ENCODE measurements at places on chromosomes 2 and 18.

DNA sequence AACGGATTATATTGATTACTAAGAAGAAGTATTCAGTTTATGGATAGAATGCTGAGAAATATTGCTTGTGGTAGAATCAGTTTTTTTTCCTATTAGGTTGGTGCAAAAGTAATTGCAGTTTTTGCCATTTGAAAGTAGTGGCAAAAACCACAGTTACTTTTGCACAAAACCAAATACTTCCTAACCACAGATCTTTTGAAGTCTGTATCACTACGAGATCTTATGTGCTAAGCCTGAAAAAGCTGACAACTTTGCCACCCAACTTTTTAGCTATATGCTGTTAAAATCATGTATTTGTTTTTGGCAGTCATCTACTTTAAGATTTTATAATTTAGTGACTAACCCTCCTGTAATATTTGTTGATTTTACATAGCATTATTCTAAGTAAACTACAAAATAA lies 24.6 kb downstream of the DNAJC10 start:
- DNase-seq: no peak

DNA sequence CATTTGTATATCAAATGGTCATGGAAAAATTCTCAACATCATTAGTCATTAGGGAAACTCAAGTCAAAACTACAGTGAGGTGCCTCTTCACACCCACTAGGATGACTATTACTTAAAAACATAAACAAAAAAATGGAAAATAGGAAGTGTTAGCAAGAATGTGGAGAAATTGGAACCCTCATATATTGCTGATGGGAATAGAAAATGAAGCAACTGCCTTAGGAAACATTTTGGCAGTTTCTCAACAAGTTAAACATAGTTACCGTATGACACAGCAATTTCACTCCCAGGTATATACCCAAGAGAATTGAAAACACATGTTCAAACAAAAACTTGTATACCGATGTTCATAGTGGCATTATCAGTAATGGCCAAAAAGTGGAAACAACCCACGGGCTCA lies 18.1 kb upstream of the CYP26B1 start:
- DNase-seq: no peak

GRCh38 chr2:206217743-206218142 lies 56.7 kb upstream of the ZDBF2 start:
- DNase-seq: no peak

GRCh38 chr18:59505356-59505755 lies 146.3 kb upstream of the LMAN1 start:
- DNase-seq: no peak

GRCh38 chr2:142592171-142592570 lies 285.3 kb upstream of the KYNU start:
- no peak for DNase-seq

DNA sequence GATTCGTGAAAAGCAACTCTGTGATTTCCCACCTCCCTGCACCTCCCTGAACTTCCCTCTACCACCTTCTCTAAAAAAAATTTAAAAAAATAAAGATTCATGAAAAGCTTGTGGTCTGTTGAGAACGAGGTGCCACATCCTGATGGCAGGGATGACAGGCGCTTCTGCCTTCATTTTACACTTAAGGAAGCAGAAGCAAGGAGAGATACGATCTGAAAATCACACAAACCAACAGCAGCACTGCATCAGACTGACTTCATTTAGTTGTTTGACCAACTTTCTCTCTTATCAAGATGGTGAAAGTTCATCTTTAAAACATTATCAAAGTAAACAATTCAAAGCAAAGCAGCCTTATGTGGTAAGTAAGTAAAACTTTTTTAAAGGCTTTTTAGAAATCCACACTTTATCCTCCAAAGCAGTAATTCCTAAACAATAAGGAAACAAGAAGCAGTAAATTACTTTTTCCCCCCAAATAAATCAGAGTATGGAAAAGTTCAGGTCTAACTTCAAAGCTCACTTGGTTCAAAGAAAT lies 15.5 kb downstream of the WDFY1 start:
- DNase-seq: peak; percentile 58

GRCh38 chr18:3118195-3119010 lies 101.4 kb downstream of the MYOM1 start:
- no peak for DNase-seq

DNA sequence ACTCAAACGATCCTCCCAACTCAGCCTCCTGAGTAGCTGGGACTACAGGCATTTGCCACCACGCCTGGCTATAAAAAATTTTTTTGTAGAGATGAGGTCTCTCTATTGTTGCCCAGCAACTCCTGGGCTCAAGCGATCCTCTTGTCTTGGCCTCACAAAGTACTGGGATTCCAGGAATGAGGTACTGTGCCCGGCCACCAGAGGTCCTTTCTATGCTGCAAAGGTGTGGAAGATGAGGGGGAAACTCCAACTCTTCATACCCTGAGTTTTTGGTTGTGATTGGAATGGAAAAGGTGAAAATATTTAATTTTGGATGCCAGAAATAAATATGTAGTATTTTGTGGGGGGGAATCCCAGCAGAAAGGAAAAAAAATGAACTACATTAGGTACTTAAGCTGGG lies 36.0 kb downstream of the MRPL33 start:
- DNase-seq: peak; percentile 10

GRCh38 chr2:66305718-66306117 lies 129.2 kb upstream of the MEIS1 start:
- DNase-seq: no peak

DNA sequence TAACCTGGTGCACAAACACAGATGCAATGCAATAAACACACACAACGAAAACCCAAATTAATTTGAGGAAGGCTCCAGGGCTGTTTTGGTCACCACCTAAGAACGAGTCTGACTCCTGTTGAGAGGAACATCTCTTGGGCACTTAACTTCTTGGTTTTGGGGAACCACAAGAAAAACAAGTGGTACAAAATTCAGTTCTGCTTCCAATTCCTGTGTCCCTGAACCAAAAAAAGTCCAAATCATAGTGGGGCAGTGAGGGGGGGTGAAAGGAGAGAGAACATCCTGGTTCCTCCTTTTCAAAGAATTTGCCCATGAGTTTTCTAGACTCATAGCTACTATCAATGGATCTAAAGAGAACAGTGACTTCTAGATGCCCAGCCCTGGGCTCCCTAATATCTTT lies 143.6 kb downstream of the COL4A4 start:
- DNase-seq: no peak

- peak; percentile 36 for DNase-seq
Observed at GRCh38 chr18:79399275-79400081, 3.7 kb downstream of the NFATC1 start.

DNA sequence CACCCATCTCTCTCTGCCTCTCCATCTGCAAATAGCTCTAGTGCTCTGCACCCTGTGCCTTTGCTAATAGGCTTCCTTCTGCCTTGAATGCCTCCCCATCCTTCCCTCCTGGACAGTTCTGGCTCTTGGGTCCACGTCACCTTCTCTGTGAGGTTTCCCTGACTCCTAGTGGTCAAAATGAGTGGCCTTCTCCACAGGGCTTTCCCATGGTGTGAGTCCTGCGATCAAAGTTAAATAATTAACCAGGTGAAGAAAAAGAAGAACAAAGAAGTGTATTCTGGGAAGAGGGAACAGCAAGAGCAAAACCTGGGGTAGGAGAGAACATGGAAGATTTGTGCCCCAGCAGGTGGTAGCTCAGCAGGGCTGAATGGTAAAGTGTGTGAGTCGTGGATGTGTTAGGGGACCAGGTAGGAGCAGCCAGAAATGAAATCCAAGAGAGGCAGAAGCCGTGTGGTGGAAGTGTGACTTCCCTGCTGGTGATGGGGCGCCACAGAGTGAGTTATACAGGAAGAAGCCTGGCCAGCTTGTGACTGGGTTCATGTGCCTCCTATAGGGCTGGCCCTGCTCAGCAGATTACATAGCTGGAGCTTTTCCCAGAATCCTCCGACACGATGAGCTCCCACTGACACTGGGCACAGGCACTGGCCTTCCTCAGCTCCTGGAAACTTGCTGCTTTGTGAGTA lies 93.8 kb upstream of the LDAH start:
- DNase-seq: no peak

- no peak for DNase-seq
Observed at GRCh38 chr18:5969355-5969988, 74.2 kb upstream of the TMEM200C start.

DNA sequence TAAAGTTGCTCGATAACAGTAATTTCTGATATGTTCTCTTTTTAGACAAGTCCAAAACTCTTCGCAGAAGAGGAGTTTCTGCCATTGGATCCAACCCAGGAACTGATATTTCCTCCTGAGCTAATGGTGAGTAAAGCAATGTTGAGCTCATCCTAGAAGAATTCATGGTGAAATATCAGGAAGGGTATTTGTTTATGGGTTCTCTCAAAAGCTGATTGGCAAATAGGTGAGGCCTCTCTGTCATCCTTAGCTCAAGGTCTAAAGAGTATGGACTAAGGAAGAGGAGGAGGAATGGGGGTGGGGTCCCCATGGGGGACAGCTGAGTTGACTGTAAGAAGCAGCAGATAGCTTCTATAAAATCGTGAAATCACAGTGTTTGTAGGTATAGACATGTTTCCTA lies 18.2 kb downstream of the AOX1 start:
- no peak for DNase-seq

- no peak for DNase-seq
Observed at GRCh38 chr18:47345291-47345690, 93.8 kb upstream of the SKOR2 start.

GRCh38 chr18:56747032-56747658 lies 96.0 kb downstream of the WDR7 start:
- DNase-seq: no peak

DNA sequence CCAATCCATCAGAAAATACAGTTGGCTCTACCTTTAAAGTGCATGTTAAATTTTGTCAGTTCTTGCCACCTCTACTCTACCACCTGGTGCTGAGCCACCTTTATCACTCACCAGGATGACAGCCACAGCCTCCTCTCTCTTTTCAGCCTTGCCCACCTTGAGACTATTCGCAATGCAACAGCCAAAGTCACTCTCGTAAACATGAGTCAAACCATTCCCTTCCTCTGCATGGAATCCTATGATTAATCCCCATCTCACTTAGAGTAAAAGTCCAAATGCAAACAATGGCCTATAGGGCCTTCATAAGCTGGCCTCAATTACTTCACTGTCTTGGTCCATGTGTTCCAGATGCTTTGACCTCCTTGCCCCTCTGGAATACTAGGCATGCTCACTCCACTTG lies 5.8 kb upstream of the OSBPL6 start:
- no peak for DNase-seq

DNA sequence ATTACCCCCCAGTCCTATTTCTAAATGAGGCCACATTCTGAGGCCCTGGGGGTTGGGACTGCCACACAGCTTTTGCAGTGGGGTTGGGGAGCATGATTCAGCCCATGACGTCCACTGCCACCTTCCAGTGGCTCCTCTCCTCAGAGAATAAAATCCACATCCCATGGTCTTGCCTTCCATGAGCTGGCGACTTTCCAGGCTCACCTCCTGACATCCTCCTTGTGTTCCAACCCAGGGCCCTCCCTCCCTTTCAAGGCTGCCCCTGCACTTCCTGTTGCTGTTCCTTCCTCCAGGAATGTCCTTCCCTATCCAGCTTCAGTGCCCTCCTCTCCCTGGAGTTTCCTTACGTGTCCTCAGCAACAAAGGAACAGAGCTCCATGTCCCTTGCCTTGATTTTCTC lies 187.3 kb upstream of the ID2 start:
- DNase-seq: no peak

DNA sequence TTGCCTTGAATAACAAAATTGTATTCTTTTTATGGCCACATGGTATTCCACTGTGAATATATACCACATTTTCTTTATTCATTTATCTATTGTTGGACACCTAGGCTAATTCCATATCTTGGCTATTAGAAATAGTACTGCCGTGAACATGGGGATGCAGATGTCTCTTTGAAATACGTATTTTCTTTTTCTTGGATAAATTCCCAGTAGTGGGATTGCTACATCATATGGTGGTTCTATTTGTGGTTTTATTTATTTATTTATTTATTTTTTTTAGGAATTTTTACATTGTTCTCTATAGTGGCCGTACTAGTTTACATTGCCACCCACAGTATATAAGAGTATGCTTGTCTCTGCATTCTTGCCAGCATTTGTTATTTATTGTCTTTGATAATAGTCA lies 679.8 kb upstream of the NRXN1 start:
- DNase-seq: no peak

DNA sequence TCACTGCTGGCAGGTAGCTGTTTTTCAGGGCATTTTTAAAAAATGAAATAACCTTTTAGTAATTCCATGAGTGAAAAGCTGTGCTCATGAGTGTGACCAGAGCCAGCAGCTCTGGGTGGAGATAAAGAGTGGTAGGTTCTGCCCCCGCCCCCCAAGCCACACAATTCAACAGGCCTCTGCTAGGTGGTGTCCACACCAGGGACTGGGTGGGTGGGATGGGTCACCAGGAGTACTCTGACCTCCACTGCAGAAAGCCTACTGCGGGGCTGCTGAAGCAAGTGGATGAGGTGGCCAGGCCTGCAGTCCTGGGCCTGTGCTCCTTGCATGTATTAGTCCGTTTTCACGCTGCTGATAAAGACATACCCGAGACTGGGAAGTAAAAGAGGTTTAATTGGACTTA lies 15.3 kb downstream of the PARD6G start:
- no peak for DNase-seq

- no peak for DNase-seq
Observed at GRCh38 chr2:121860758-121861227, 105.3 kb downstream of the TSN start.

- no peak for DNase-seq
Observed at GRCh38 chr18:21321711-21322110, 79.7 kb downstream of the GREB1L start.

DNA sequence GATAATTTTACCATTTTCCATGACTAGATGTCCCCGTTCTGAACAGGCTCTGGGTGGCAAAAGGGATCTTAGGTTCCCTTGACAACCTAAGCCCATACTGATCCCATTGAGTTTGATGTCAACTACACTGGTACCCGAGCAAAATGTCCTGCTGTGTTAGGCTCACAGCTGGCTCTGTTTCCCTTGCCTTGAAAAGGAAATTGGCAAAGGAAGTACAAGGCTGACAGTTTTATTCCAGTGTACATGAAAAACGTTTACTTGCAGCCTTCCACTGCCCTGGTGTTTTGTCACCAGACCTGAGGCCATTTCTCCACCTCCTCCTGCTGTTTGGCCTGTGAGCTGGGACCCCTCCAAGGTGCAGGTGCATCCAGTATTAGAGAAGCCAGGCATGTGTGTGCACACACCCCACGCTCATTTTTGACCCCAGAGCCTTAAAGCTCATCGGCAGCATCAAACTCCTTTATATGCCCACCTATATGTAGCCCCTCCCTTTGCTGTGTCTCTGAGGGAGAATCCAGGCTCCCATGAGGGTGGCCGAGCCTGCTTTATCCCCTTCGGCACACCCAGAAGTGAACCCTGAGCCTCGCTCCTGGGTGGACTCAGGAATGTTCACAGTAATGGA lies 171.3 kb downstream of the NDUFA10 start:
- no peak for DNase-seq

DNA sequence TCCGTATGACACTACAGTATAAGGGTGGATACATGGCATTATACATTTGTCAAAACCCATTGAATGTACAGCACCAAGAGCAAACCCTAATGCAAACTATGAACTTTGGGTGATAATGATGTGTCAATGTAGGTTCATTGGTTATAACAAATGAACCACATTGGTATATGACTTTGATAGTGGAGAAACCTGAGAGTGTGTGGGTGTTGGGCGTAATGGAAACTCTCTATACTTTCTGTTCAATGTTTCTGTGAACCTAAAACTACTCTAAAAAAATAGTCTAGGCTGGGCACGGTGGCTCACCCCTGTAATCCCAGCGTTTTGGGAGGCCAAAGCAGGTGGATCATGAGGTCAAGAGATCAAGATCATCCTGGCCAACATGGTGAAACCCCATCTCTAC lies 6.5 kb upstream of the ACTG2 start:
- no peak for DNase-seq

All from activated CD4-positive, alpha-beta T cell treated with anti-CD3 and anti-CD28 coated beads, Interleukin-2, amount 10 ng/mL, durations not matched to agents 7 days and 5 days (primary cell).